ENCODE measurements at places on chromosomes 11 and 22.

DNA sequence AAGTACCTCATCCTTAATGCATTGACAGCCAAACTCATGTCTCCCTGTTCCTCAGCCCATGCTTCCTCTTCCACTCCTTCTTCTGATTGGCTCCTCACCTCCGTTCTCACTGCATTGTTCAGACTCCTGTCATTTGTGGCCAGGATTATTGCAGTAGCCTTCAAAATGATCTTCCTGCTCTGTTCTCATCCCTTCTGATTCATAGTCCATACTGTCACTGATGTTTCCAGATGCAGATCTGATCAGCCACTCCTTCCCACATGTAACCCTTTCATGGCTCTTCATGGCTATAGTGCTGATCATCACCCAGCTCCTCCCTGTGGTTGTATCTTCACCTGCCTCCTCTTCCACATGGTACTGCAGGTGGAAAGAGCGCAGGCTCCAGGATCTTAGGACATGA, 71.7 kb downstream of the DEPDC5 start:
- no peak for DNase-seq

DNA sequence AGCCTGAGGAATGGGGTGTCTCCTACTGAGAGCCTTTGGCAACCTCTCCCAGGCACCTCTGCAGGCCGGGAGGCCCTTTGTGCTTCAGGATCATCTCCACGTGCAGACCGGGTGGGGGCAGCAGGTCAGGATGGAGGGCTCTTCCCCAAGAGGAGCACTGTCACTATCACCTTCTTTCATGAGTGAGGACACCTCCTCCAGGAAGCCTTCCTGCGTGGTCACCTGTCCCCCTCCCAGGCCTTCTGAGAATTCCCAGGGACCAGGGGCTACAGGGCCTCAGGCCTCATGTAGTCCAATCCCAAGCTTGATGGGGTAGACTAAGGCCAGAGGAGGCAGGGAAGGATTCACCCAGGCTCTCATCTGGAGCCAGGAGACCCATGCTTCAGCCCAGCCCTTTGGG, 57.6 kb downstream of the PDE2A start:
- no peak for DNase-seq

GRCh38 chr22:17260298-17260697, 41.1 kb upstream of the ADA2 start:
- no peak for DNase-seq

- no peak for DNase-seq
These were observed 531 bp downstream of the PIM3 start for GRCh38 chr22:49961005-49961600.
